ENCODE measurements at places on chromosomes 6 and 20.

GRCh38 chr6:143747347-143747842 is 69.6 kb downstream of the PHACTR2 start:
- no peak for DNase-seq

- DNase-seq: no peak
Measured at GRCh38 chr20:49961413-49961812, 21.4 kb upstream of the SNAI1 start.

DNA sequence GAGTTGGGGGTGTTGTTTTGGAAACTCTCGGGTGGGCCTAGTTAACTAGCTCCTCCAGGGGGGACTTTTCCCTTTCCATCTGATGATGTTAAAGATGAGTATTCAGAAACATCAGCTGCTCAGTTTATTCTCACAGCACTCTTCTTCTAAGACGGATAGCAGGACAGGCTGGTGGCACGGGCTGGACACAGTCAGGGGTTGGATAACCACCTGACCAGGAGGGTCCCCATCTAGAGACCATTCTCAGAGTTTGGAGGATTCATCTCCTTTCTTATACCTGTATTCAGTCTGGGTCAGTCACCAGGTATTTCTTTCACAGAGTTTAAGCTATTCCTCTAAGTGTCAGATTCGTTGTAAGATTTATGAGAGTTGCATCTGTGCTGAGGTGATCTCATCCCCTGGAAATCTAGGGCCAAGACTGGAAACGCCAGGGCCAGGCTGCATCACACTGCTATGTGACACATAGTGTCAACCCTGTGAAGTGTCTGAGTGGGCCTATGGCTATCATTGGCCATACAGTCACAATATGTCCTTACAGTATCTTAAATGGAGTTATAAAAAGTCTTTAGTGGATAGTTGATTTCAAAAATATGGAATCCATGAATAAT is 111.7 kb downstream of the FAM50B start:
- DNase-seq: no peak

DNA sequence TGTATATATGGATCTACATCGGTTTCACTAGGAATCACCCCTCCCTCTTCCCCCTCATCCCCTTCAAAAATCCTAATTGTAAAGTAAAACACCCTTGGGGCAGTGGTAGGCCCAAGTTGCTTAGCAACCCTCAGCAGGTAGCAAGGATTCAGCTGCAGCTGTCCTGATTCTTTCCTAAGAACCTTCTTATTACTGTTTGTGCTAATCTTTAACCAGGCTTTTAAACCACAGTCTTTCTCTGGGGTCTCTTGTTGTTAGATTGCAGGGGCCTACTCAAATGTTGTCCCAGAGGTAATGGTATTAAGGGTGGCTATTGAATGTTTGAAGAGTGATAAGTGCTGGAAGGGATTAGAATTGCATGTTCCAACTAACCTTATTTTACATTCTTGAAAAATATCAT is 46.4 kb downstream of the PRL start:
- DNase-seq: no peak

DNA sequence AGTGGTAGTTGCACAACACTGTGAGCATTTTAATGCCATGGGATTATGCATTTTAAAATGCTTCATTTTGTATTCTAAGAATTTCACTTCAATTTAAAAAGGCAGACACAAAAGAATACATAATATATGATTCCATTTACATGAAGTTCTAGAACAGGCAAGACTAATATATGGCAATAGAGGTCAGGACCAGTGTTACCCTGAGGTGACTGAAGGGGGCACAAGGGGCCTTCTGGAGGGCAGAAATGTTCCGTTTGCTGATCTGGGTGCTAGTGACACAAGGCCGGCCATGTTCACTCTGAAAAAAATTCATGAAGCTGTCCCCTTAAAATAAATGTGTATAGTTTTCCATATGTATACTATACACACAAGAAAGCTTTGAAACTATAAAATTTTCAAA is 28.5 kb downstream of the TASP1 start:
- DNase-seq: no peak

DNA sequence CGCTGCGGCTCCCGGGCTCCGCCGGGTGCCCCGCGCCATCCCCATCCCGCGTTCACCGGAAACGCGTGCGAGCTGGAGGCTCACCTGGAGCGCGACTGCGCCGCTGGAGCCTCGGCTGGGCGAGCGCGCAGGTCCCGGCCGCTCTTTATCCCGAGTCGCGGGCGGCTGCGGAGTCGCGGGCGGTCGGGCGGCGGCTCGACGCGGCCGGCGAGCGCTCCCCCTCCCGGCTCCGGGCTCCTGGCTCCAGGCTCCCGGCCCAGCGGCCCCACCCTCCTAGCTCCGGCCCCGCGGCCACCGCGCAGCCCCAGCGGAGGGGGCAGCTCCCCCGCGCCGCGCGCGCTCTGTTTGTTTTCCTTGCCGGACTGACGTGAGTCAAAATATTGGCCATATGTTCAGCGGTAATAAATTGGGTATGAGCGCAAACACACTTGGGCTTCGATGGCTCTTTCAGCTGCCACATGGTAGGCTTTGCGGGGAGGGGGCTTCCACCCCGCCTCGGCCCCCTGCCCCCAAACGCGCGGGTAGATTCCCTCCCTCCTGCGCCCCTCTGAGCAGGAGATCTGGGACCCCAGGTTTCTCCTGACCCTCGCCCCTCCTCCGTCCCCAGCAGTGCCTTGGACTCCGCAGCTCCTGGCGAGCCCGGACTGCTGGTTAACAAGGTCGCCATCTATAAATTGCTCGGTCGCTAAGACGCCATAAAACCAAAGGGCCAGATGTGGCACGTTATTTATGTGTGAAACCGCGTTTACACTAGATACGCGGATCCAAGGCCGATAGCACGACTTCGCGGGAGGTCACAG is 8.8 kb upstream of the NKX2-2 start:
- no peak for DNase-seq

- DNase-seq: no peak
Measured at GRCh38 chr6:67717281-67717680, 917.8 kb upstream of the ADGRB3 start.

DNA sequence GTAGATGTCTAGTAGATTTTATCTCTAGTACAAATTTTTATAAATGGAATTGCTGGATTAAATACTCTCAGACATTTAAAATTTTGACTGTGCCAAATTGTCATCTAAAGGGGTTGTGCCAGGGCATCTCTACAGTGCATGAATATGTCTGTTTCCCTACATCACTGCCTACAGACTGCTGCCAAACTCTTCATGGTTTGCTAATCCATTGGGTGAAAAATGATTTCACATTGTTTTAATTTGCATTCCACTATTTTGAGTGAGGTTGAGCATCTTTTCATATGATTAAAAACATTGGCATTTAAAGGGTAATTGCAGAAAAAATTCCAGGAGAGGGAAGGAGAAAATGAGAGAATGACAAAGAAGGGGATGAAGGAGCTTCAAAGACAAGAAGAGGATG is 267.7 kb upstream of the RNF24 start:
- no peak for DNase-seq

- no peak for DNase-seq
Measured at GRCh38 chr6:149433405-149433804, 33.3 kb downstream of the SUMO4 start.

GRCh38 chr20:19256906-19257595 is 44.6 kb downstream of the SLC24A3 start:
- no peak for DNase-seq

DNA sequence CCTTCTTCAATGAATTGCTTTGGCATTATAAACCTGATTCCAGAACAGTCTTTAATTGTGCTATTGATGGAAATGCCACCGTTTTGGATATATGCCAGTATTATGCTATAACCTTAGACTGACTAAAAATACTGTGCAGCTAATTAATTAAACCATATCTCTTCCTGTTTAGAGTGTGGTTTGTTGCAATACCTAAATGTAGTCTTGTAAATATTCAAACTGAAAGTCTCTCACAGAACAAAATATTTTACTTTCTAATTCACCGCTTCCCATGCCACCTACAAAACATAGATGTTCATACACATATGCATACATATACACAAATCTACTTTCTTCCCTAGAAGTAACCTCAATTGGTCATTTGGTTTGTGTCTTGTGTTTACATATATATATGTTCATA is 126.6 kb downstream of the SIM1 start:
- no peak for DNase-seq

- no peak for DNase-seq
Measured at GRCh38 chr6:83597511-83597910, 85.2 kb downstream of the PRSS35 start.

- no peak for DNase-seq
Measured at GRCh38 chr6:43373252-43373875, 3.9 kb upstream of the ZNF318 start.

DNA sequence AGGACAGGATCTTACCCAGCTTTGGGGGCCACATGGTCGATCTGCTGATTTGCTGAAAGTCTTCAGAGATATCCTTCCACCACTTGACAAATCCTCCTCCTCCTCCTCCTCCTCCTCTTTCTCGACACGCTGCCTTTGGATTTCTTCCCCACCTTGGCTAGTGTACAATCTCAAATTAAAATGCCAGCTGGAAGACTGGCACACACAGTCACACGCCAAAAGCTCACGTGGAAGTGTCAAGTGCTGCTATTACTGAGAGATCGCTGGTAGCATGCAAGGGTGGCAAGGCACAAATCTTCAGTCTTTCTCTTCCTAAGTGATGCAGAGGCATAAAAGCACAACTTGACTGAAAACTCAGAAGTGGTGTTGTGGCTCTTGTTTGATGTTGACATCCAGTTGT is 35.3 kb downstream of the GPR6 start:
- no peak for DNase-seq

- no peak for DNase-seq
Measured at GRCh38 chr20:12737900-12738299, 270.9 kb upstream of the SPTLC3 start.

DNA sequence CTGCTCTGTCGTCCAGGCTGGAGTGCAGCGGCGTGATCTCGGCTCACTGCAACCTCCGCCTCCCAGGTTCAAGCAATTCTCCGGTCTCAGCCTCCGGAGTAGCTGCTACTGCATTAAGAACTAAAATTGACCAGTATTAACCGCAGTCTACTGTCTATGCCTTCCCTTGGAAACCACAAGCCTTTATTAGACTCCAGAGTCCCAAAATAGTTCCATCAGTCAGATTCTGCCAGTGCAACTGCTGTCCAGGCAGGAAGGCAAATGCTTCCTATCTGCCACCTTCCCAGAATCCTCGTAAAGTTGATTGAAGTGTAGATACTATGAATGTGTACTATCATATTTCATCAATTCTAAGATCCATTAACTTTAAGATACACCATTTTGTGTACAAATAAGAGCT is 16.7 kb downstream of the KAT14 start:
- DNase-seq: no peak

DNA sequence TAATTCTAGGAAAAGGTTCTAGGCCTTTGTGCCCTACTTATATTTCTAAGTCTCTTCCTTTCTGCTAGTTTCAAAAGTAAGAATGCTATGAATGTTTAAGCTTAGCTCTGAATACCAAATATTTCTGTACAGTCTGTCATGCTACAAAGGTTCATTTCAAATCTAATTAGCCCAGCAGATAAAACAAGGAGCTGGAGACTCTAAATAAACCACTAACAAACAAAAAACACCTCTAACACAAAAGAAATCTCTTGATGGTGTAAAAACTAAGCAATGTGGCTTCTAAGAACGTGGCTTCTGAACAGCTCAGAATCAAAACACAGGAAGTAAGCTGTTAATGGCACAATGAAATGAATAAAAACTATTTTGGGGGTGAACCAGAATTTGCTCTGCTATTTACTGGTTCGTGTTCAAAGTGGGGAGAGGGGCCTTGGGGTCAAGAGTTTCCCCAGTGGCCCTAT is 198.3 kb downstream of the BCAS1 start:
- DNase-seq: no peak

GRCh38 chr6:24699521-24700359 is 19.2 kb downstream of the C6orf62 start:
- DNase-seq: no peak

- DNase-seq: no peak
Measured at GRCh38 chr20:45860560-45861220, 3.3 kb downstream of the ZSWIM3 start.

DNA sequence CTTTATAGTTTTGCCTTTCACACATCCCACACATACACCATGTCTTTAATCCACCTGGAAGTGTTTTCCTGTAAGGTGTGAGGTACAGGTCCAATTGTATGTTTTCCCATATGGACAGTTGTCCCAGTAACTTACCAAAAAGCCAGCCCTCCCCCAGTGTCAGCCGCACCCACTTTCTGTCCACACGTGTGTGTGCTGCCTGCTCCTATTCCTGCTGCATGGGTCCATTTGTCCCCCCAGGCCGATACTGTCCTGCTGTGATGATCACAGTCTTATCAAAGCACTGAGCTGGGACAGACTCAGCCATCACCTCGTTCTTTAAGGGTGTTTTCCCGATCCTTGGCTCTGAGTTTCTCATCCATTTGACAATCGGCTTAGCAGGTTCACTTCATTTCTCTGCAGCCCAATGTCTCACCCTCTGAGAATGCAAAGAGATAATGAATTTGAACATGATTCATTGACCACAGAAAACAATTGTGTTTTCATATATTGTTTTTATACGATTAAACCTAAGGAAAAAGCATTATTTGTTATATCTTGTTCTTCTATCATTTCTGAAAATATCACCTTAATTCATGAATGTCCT is 9.6 kb downstream of the VSX1 start:
- DNase-seq: no peak

- no peak for DNase-seq
Measured at GRCh38 chr20:34974246-34974645, 18.6 kb downstream of the MYH7B start.

DNA sequence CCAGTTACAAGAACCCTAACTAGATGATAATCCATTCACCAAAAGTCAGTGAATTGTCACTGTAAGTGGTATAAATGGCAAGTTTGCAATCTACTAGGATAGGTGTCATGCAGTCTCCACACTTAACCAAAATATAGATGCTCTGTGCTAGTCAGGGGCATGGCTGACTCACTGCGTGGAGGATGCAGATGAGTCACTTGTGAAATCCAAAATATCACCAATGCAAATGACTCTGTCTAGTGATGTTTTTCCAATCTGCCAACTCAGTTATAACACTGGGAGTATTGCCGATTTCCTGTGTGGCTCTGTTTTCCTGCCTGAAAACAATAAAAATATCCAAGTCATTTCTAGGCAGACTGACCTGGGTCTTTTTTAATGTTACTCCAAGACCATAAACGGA is 47.8 kb upstream of the NRSN1 start:
- DNase-seq: no peak

DNA sequence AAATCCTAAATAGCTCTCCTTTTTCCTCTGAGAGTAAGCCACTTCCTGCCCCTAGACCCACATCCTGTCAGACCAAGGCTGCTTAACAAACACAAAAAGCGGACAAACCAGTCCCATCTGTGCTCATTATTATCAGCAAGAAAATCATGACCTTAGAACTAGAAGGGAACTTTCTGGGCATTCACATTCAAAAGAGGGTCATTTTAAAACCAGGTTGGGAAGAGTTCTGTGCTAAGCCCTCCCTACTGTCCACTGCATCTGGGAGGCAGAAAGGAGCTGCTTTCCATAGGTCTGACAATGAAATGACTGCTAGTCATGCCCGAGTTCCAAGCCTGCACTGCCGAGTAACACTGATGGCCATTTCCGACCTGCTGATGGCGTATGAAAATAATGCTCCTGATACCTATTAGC is 15.4 kb downstream of the EZR start:
- no peak for DNase-seq

GRCh38 chr20:23336476-23336875 is 14.1 kb upstream of the NXT1 start:
- no peak for DNase-seq

GRCh38 chr20:61531553-61532345 is 279.7 kb downstream of the CDH4 start:
- no peak for DNase-seq

- no peak for DNase-seq
Measured at GRCh38 chr6:158168040-158168289, at the start of gene SERAC1. Gene SERAC1 (minus strand): TSS chr6:158168262. CDS start chr6:158158363, 9,899 bp downstream.

- no peak for DNase-seq
Measured at GRCh38 chr6:116387374-116387773, 16.6 kb downstream of the DSE start.

GRCh38 chr6:43733471-43734293 is 36.3 kb upstream of the VEGFA start:
- no peak for DNase-seq
